ENCODE measurements at places on chromosomes 1 and 21.
A peak's percentile ranks its signal among the peaks of the same experiment; 100 is the strongest.

- DNase-seq = peak; percentile 96
Measured at GRCh38 chr1:156659988-156660751, 17.0 kb downstream of the NES start.

GRCh38 chr1:34918977-34919561 is 10.4 kb downstream of the DLGAP3 start:
- DNase-seq = peak; percentile 23

DNA sequence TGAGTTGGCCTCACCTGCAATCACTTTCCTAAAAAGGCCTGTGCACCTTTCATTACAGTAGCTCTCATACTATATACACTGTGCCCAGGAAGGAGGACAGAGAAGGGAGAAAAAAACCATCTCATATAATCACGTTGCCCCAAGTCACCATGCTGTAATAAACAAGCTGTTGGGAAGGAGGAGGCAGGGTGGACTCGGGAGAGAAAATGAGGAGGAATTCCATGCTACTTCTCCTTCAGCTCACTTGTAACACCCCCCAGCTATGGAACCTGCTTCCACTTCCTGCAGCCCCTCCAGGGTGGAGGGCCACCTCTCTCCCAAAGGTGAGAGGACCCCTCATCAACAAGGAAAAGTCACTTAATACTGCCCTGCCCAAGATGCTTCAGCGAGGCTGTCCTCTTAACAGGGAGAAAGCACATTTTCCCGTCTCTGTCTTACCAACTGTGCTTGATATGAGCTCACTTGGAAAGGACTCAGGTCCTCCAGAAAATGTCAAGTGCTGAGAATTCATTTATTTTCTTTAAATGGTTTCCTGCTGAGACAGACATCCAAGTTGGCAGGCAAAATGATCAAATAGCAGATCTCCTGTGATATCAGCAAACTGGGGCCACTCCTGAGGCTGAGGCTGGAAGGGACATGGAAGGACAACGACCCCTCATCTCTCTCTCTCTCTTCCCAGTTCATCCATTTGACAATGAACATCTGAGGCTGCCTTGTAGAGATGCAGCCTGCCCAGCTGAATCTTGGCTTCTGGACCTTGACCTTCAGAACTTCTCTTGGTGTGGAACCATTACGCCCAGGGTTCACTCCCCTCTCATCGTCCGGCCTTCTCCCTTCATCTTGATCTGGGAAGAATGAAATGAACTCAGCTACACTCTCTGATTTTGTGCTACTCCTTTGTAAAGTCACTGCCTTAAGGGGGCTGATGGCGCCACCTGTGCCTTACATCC is 54.0 kb downstream of the CAPN9 start:
- DNase-seq = no peak

DNA sequence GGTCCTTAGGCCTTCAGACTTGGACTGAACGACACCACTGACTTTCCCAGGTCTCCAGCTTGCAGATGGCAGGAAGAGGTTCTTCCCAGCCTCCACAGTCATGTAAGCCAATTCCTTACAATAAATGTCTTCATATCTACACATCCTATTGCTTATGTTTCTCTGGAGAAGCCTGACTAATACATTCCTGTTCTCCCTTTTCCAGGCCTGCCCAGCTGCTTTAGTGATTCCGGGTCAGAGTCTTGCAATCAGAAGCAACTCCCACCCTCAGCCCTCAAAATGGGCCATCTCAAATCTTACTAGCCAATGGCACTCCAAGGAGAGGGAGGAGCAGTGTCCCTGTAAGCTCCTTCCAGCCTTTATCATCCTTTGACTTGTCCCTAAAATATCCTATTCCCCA is 16.4 kb upstream of the CPT2 start:
- DNase-seq = no peak

DNA sequence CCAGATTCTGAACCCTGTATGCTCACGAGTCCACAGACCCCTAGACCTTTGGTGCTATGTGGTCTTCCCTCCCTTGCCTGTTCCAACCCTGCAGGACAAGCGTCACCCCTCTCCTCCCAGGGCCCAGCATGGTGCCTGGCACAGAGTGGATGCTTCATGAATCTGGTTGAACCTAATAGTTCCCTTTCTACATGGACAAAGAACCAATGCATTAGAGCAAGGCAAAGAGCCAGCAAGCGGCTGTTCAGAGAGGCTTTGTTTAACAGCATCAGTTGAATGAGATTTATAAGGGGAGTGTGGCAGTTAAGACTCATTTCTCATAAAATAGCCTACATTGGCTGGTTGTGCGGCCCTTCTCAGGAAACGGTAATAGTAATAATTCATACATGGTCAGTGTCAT is 14.9 kb downstream of the SLC26A9 start:
- DNase-seq = no peak

GRCh38 chr21:43345746-43346409 is 81.1 kb downstream of the SIK1 start:
- peak; percentile 78 for DNase-seq

DNA sequence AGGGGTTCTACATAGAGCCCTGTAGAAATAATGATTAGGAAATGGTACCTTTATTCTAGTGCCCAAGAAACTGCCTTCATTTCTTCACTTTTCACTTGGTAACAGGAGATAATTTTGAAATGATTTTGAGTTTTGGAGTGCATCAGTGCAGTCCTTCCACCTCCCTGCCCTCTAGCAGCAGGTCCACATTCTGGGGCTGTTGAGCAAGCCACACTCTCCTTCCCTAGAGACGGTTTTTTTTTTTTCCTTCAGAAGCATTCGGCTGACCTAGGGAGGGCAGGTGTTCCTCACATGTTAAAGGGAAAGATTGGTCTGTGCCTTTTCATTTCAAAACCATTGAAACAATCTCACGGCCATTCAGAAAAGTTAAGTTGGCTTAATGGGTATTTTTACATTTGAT is 39.8 kb downstream of the SLC37A1 start:
- no peak for DNase-seq

DNA sequence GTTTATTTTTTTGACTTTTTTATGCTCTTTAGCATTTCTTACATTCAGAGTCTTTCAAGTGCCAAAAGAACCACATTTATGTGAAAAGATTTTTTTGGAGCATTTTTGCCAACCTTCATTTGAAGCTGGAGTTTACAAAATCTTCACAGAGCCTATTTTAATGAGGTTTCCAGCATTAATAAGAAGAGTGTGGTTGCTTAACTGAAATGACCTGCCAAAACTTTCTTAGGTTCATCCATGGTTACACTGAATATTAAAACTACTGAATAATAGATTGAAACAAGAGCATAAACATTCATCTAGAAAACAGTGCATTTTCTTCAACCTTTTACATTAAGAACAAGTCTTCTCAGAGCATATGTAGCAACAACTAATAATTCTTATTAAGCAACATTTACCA is 672.3 kb upstream of the CXADR start:
- no peak for DNase-seq

GRCh38 chr1:154191990-154192461 is at the start of gene TPM3:
TSS of gene TPM3 (minus strand) at chr1:154192100. CDS start at chr1:154192018, 82 bp downstream.
- DNase-seq = no peak

- DNase-seq = no peak
Measured at GRCh38 chr1:172470149-172470548, 26.3 kb upstream of the PIGC start.

- no peak for DNase-seq
Measured at GRCh38 chr1:36570478-36571060, 87.9 kb upstream of the CSF3R start.

DNA sequence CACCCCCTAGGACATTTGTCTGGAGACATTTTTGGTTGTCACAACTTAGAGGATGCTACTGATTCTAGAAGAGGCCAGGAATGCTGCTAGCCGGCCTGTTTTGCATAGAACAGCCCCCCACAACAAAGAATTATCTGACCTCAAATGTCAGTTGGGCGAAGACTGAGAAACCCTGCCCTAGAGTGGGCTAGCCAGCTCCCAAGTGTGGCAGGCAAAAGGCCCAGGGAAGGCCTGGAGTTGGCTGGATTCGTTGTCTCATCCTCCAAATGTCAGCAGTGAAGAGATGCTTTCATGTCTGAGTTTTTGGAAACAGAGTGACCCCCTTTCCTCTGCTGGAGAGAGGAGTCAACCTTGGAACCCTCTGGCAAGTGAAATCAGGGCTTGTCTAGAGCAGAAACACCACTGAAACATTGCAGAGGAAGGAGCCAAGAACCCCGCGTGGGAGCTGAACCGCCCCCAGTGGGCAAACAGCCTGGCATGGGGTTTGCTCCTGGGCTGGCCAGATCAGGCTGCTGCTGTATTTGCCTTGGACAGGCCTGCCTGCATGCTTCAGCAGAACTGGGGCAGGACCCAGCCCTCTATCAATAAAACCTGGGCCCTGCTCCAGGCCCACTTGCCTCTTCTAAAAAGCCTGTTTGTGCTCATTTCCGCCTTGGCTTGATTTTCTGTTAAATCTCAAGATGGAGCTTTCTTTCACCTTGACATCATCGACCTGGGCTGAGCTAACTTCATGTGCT is 32.9 kb downstream of the RASSF5 start:
- no peak for DNase-seq

GRCh38 chr1:155932487-155932886 is 1.7 kb downstream of the KHDC4 start:
- DNase-seq = no peak

- DNase-seq = peak; percentile 95
Measured at GRCh38 chr1:234772345-234773147, 162.6 kb upstream of the IRF2BP2 start.

GRCh38 chr1:63248216-63248615 is 74.2 kb upstream of the FOXD3 start:
- no peak for DNase-seq

GRCh38 chr1:228721407-228721806 is 13.9 kb upstream of the RHOU start:
- no peak for DNase-seq

- no peak for DNase-seq
Measured at GRCh38 chr1:66938613-66939012, 13.8 kb downstream of the MIER1 start.

DNA sequence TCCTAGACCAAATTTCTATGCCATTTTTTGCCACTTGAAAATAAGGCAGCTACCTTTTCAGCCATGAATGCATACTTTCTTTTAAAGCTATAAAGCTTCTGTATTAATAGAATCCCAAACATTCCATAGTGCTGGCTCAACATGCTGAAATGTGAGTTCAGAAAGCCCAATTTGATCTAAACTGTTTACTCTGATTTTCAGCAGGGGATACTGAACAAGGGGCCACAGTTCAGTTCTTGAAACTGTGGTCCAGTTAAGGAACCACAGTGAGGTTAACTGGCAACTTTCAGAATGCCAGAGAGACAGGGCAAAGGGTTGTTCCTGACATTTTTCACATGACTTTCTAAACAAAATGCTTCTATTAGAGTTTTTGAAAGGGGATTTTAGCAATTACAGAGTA is 85.7 kb upstream of the COL11A1 start:
- no peak for DNase-seq

GRCh38 chr1:41672641-41673361 is 188.3 kb upstream of the EDN2 start:
- no peak for DNase-seq

DNA sequence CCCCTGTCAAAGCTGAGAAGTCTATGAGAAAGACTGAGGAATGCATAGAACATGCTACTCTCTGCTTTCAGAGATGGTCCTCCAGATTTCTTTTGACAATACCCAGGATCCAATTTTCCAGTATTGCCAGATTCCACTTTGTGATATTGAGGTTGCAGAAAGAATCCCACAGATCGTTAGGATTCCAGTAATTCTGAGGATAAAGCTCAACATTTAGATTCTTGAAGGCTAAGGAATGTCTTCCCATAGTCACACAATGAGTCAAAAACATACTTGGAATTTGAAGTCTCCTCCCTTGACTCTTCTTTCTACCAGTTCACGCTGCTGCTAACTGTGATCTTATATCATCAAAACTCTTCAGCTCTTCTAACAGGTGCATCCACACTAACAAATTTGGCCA is 57.1 kb downstream of the TNFSF18 start:
- DNase-seq = no peak

DNA sequence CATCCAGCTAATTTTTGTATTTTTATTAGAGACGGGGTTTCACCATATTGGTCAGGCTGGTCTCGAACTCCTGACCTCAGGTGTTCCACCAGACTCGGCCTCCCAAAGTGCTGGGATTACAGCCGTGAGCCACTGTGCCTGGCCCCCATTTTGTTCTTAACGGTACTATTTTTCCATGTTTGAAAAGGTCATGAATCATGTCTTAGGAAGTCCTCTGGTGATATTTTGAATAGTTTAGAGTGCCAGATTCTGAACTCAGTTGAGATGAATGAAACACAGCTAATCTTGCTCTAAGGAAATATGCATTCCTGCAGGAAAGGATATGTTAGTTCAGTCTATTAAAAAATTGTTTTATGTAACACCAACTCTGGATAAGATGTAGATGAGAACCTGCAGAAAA is 62.6 kb upstream of the ATP2B4 start:
- no peak for DNase-seq

- no peak for DNase-seq
Measured at GRCh38 chr21:16194788-16195537, 465.2 kb downstream of the USP25 start.

- DNase-seq = no peak
Measured at GRCh38 chr1:204409123-204409522, 2.5 kb downstream of the PPP1R15B start.

DNA sequence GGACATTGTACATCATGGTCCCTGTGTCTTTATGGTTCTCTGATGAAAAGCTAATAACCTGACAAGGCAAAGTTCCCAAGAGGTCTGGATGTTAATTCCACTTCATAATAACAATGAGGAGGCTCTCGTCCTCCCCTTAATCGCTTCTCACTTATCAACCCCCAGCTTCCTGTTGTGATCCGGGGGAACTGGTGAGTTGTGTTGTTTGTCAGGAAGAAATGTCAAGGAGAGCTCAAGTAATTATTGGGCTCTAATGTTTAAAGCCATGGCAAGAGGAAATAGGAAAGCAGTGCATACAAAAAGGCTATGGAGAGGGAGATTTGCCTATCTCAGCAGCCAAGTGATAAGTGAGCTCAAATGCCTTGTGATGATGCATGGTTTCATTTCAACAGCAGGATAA is 42.8 kb upstream of the RASAL2 start:
- no peak for DNase-seq

GRCh38 chr1:156593661-156593989 is 2.0 kb downstream of the NAXE start:
- DNase-seq = no peak

- DNase-seq = no peak
Measured at GRCh38 chr1:157403203-157403602, 149.1 kb downstream of the FCRL5 start.

DNA sequence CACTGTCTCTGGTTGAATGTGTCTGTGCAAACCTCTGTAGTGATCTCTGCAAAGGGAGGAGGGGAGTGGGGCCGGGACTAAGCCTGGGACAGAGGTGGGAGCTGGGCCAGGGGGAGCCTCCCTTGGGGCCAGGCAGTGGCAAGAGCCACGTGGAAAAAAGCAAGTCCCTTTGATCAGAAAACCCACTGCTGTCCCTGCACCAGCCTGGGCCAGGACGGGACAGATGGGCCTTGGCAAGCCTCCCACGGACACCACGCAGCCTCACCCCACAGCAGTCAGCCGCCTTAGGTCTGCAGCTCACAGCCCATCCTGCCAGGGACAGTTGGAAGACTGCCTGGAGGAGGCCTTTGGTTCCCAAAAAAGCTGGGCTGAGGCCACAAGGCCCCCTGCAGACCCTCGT is 11.7 kb upstream of the TRAPPC10 start:
- DNase-seq = no peak

- peak; percentile 76 for DNase-seq
Measured at GRCh38 chr1:206050655-206051235, 2.2 kb upstream of the RHEX start.
